ENCODE measurements at places on chromosomes 12 and 14.

- no peak for DNase-seq
These were observed 46.7 kb downstream of the ERH start for GRCh38 chr14:69351385-69351784.

DNA sequence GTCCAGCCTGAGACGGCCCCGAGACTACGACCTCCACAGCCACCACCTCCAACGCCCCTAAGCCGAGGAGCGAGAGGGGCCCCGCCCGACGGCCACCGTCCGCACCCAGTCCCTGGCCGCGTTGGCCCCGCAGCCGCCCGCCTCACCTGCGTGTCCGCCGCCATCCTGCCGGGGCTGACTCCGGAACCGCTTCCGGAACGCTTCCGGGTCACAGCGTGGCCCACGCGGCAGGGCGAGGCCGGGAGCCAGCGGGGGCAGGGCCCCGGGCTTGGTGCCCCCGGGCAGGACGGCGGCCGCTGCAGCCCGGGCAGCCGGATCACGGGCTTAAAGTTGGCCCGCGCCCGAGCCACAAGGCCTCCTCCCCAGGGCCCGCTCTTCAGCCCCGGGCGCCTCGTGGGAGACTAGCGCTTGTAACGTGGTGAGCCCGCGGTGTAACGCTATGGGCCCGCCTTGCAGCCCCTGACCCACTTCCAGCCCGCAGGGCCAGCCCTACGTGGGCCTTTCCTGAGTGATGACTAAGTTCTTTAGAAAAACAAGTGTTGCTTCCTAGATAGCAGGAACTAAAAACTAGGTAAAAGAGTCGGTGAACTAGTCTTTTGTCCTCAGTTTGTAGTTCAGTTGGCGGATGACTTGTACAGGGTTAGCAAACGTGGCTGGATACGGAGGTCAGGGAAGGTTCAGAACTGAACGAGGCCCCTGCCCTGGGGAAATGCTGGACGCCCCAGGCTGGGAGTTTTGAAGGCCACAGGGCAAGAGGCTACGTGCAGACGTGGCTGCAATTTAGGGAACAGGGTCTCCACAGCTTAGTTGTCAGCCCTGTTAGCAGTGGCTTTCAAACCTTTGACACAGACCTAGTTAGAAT, at the start of gene GCN1:
Gene GCN1 (minus strand): TSS at position 182 of the 862 bp plus-strand sequence. CDS start 18 bp downstream, at position 164.
- peak; percentile 80 for DNase-seq

GRCh38 chr12:60920841-60921495, 1325.1 kb downstream of the SLC16A7 start:
- no peak for DNase-seq

DNA sequence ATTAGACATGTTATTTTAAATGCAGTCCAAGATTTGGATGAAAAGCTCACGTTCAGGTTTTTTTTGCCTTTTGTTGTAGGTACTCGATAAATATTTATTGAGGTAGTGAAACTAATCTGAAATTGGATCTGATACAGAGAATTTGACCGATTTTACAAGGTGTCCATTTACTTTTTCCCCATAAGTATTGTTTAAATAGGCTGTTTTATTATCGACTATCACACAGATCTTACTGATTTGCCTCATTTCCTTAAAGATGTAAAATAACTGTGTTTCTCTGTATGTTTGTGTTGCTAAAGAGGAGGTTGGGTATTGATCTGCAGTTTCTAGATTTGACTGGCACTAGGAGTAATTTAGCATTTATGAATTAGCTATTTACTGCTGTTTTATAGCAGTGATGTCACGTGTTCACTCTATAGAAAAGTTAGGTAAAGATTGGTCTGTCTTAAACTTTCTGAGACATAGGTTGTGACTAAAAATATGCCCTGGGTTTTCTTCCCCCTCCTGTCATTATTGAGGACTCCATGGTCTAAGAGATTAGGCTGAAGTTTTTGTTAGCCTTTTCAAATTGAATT, 3.5 kb downstream of the RAP1B start:
- no peak for DNase-seq

DNA sequence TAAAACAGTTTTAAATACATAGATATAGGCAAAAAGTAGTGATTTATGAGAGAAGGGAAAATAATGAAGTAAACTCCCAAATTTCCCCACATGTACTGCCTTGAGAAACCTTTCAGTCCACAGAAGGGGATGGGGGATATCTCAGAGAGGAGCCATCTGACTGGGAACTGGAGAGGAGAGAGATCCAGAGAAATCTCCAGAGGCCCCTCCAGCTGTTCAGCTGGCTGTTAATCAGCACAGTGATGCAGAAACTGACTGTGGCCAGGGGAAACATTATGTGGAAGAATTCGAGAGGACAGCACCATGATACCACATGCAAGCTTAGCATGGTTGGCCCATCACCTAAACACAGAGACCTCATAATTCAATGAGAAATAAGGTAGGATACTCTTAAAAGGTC, 1165.9 kb upstream of the TMEM132C start:
- DNase-seq, result no peak

DNA sequence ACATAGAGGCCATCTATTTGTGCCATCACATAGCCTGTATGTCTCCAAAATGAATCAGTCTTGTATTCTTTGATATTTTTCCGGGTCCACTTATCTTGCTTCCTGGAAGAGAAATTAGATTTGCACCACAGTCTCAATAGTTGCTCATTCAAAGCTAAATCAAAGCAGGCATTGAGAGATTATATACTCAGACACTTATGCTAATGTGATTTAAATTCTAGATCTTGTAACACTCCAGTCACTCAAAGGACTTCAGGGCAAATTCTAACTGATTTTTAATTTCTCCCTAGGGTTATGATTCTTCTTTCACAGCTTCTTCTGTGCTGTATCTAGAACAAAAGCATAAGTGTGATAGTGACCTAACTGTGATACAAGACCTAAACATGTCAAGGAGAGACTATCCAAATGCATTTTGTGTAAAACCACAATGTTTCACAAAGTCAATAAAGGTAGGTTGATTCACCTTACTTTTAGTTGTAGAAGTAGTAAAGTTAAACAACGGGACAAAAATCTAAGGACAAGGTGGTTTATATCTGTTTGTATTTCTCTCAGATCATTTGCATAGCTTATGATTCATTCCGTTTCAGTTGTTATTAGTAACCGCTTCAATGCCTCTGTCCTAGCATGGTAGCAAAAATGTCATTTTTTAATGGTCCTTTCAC, 26.8 kb downstream of the PLBD1 start:
- no peak for DNase-seq

- no peak for DNase-seq
These were observed 1.8 kb downstream of the TRPV4 start for GRCh38 chr12:109831365-109831764.

DNA sequence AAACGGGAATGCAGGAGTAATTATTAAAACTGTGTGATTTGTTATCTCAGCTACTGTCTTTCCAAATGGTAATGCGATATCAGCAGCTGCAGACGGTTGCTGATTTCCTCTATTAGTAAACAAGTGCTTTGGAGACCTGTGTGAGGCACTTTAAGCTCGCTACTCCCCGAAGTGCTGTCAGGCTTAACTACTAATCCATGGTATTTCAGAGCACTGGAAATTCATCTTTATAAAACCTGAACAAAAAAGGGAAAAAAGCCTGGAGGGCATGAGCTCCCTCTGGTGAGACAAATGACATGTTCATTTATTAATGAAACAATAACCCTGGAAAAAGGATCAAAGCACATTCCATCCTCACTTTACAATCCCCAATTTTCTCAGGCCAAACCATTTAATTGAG, 143.6 kb upstream of the OTX2 start:
- DNase-seq, result no peak

- no peak for DNase-seq
These were observed 12.4 kb upstream of the P2RX7 start for GRCh38 chr12:121120323-121120722.

GRCh38 chr12:38903596-38903995, 1.8 kb downstream of the CPNE8 start:
- no peak for DNase-seq
